ENCODE measurements at places on chromosomes 13 and 19.

GRCh38 chr19:18301718-18302111, 20.3 kb upstream of the JUND start:
- no peak for DNase-seq
- peak overlapping the region; percentile 98 for H3K27ac ChIP-seq
- H3K27me3 ChIP-seq, result no peaks in the 10 kb centered on the region
- peaks cover 68% of the 10 kb centered on the region for H3K4me1 ChIP-seq
- H3K4me3 ChIP-seq, result no peak overlapping the region
- peaks cover 5% of the 10 kb centered on the region for H3K36me3 ChIP-seq

DNA sequence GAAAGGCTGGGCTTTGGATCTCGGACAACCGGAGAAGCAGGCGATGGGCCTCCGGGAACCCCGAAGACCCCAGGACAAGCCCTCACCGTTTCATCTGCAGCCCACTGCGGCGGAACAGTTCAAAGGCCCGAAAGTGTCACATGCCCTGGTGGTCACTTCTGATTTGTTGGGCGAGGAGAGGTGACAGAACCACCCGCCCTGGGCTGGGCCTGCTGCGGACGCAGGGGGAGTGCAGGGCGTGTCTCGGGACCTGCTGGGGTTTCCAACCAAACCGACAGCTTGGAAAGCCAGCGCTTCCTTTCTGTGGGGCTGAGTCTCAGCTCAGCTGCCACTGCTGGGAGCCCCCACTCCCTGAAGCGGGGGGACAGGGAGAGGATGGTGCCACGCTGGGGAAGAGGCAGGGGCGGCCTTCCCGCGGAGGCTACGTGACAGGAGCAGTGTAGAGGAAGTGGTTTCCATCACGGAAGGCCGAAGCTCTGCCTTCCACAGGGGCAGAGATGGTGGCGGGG, 22.8 kb upstream of the ZBTB7A start:
- peaks cover 42% of the 10 kb centered on the region for H3K4me1 ChIP-seq
- peaks cover 26% of the 10 kb centered on the region for H3K36me3 ChIP-seq
- no peaks in the 10 kb centered on the region for H3K27me3 ChIP-seq
- H3K27ac ChIP-seq, result peak overlapping the region; percentile 65
- H3K4me3 ChIP-seq, result no peak overlapping the region

- H3K4me3 ChIP-seq, result no peak overlapping the region
- H3K36me3 ChIP-seq, result peaks cover 52% of the 10 kb centered on the region
- H3K27me3 ChIP-seq, result no peaks in the 10 kb centered on the region
- peaks cover 17% of the 10 kb centered on the region for H3K4me1 ChIP-seq
- DNase-seq, result no peak
- no peak overlapping the region for H3K27ac ChIP-seq
Measured at GRCh38 chr19:39424934-39425333, 10.8 kb downstream of the RPS16 start.

- no peak for DNase-seq
- no peaks in the 10 kb centered on the region for H3K27me3 ChIP-seq
- H3K4me1 ChIP-seq, result no peaks in the 10 kb centered on the region
Measured at GRCh38 chr13:35191883-35192282, 249.8 kb downstream of the NBEA start.

DNA sequence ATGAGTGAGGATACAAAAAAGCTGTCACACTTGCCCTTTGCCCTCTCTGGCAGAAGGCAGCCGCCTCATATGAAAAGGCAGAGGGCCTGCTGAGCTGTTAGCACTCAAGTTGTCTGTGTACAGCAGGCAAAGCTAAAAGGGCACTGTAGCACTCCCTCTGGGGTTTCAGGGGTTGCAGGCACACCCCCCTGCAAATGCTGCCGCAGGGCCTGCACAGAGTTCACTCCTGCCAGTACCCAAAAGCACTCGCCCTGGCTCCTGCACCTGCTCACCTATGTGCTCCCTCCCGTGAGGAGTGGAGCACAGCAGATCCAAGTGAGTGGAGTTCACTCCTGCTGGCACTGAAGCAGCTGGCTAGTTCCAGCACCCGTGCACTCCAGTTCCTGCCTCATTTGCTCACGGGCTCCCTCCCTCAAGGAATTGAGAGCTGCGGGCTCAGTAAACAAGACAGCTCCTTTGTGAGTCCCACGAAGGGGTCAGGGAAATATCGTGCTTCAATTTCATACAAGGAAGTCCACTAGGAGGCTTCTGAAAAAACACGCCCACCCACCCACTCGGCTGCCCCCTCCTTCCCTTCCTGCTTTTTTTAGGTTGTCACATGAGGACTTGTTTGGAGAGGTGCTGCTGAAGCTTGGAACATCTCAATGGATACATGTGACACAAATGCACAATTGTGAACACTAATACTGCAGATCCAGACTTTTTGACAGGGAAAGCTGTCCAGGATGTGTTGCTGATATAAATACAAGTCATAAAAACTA, 9.9 kb upstream of the RCBTB2 start:
- no peaks in the 10 kb centered on the region for H3K36me3 ChIP-seq
- no peaks in the 10 kb centered on the region for H3K27me3 ChIP-seq
- H3K4me1 ChIP-seq, result peaks cover 14% of the 10 kb centered on the region
- no peak overlapping the region for H3K4me3 ChIP-seq

- DNase-seq, result peak; percentile 63
- peaks cover 20% of the 10 kb centered on the region for H3K27me3 ChIP-seq
- no peaks in the 10 kb centered on the region for H3K36me3 ChIP-seq
- H3K4me3 ChIP-seq, result peak overlapping the region; percentile 65
Measured at GRCh38 chr19:46015687-46016425, 7.0 kb downstream of the PGLYRP1 start.

GRCh38 chr13:23212671-23213070, 31.9 kb downstream of the SGCG start:
- H3K4me1 ChIP-seq, result no peaks in the 10 kb centered on the region
- DNase-seq, result no peak
- H3K27ac ChIP-seq, result no peak overlapping the region
- H3K4me3 ChIP-seq, result no peak overlapping the region
- no peaks in the 10 kb centered on the region for H3K36me3 ChIP-seq

DNA sequence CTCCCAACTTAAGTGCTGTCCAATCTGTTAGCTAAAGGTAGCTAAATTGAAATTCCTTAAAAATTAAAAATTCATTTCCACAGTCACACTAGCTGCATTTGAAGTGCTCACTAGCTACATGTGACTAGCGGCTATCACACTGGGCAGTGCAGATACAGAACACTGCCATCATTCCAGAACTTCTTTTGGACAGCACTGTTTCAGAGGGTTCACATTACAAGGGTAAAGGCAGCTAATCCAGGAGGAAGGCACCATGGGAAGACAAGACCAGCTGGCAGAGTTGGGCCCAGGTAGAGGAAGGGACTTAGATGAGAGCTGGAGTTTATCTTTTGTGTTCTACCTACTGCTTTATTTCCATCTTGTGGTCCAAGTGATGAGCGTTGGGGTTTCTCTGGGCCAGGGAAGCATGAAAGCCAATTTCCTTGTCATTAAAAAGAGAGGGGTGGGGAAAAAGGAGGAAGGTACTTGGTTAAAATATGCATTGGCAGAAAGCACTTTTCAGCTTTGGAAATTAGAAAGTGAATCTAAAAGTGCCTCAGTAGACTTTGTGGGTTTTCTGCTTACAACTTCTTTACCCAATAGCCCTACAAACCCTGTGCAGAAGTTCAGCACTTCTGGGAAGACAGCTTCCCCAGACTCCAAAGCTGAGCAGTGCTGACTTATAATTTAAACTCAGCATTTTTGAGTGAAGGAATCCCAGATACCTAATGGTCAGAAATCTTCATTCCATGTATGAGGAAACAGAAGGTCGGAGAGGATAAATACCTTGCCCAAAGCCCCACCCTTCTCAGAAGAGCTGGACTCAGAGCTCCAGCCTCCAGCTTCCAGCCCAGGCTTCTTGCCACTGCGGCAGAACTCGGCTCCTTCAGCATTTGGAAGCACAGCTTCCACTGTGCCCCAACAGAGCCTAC, 49.5 kb downstream of the ATP7B start:
- no peaks in the 10 kb centered on the region for H3K4me1 ChIP-seq
- H3K36me3 ChIP-seq, result no peaks in the 10 kb centered on the region
- DNase-seq, result no peak
- H3K27me3 ChIP-seq, result no peaks in the 10 kb centered on the region

GRCh38 chr19:35458192-35458591, 10.1 kb downstream of the FFAR2 start:
- DNase-seq, result no peak
- no peak overlapping the region for H3K27ac ChIP-seq
- H3K27me3 ChIP-seq, result no peaks in the 10 kb centered on the region
- H3K36me3 ChIP-seq, result no peaks in the 10 kb centered on the region
- H3K4me1 ChIP-seq, result peaks cover 59% of the 10 kb centered on the region
- no peak overlapping the region for H3K4me3 ChIP-seq
